ENCODE measurements at places on chromosomes 1 and 21.
A peak's percentile ranks its signal among the peaks of the same experiment; 100 is the strongest.

GRCh38 chr1:2624735-2625300 lies 8.0 kb downstream of the MMEL1 start:
- no peak for DNase-seq

DNA sequence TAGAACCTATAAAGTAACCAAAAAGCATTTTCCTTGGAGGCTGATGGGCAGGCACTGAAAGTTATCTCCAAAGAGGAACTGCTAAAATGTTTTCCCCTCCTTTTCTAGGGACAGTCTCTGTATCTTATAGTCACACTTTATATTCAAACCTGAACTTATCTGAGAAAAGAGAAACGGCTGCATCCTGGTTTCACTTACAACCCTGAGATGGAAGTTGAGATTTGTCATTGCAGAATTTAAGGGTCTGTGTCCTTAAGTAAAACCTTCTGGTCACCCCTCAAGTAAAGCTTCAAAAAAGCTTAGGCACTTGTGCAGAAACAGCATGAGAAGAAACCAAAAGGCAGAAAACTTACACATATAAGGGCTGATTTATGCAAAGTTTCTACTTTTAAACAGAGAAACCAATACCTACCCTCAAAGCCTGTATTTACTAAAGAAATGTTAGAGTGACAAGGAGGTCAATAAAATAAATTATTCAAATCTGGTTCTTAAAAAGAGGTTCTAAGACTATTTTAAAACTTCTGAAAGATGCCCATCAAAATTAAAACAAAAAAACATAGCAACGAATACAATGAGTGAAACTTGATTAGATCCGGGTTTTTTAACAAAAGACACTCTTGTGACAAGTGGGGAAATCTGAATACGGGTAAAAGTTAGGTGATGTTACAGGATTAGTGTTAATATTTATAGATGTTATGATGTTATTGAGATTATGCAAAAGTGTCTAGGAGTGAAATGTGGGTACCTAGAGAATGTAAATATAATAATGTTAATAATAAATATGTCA lies 9.9 kb downstream of the CD58 start:
- DNase-seq, result no peak

DNA sequence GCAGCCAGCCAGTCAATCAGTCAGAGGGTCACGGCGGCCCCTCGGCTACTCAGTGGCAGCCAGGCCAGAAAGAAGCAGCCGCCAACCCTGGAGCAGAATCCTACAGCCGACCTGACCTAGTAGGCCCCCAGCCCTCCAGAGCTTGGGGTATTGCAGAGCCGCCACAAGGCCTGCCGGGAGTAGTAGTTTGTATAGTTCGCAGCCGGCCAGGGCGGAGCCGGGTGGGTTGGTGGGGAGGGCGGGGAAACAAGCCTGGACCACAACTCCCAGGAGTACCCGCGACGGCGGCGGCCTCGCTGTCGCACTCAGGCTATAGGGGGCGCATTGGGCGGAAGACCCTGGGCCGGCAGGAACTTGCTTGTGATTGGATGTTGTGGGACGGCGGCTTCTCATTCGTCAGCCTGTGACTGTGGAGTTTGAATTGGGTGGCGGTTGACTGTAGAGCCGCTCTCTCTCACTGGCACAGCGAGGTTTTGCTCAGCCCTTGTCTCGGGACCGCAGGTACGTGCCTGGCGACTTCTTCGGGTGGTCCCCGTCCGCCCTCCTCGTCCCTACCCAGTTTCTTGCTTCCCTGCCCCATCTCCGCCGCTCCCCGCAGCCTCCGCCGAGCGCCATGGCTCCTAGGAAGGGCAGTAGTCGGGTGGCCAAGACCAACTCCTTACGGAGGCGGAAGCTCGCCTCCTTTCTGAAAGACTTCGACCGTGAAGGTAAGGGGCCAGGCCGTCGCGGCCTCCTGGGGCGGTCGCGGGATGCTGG lies at the start of gene CDCA8:
Gene CDCA8, plus strand, starts transcription at position 439 of the 756 bp plus-strand sequence. Its CDS starts 175 bp downstream, at position 614.
- peak; percentile 99 for DNase-seq

DNA sequence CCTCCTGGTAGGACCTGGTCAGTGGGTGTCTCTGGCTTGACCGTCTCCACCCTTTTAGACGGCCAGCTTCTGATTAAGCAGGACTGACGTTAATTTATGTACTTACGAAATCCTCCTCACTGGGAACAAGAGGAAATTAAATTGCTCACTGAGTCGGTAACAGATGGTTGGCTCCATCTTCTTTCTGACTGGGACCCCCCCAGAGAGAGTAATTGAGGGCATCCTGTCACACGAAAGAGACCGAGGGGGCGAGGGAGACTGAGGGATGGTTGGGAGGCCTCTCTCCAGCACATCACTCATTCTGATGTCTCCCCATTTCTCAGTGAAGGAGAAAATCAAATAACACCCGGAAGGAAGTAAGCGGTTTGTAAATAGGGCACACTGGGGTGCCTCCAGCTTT lies 104.8 kb downstream of the OMA1 start:
- peak; percentile 53 for DNase-seq

- DNase-seq, result no peak
Observed at GRCh38 chr1:72283022-72283306, 625 bp upstream of the NEGR1 start.

DNA sequence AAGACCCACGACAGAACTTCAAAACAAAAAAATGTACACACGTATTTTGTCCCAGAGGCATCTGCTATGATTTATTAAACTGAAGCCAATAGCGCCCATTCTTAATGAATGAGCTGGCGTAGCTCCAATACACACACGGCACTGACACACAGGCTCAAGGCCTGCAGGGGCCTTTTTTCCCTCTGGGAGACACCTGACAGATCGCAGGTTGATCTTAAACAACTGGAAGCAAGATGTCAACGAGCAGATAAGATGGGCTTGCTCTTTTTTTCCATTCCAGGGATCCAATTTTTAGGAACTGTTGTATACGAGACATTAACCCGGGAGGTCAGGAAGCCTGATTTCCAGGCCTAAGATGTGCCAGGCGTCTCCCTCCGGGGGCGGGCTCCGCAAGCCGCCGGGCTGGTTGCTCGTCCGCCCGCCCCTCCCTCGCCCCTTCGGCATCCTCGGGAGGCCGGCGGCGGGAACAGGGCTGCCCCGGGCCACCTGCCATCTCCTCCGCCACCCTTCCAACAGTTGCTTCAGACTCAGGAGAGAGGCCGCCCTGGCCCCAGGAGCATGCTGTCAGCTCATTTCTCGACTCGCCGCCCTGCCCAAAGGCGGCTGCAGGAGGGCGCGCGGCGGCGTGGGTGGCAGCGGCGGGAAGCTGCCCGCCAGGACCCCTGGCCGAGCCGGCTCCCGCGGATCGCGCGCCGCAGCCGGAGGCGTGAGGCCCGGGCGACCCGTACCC lies 735 bp downstream of the TTC13 start:
- DNase-seq, result peak; percentile 62

GRCh38 chr1:115317101-115318012 lies 20.7 kb downstream of the NGF start:
- DNase-seq, result no peak

DNA sequence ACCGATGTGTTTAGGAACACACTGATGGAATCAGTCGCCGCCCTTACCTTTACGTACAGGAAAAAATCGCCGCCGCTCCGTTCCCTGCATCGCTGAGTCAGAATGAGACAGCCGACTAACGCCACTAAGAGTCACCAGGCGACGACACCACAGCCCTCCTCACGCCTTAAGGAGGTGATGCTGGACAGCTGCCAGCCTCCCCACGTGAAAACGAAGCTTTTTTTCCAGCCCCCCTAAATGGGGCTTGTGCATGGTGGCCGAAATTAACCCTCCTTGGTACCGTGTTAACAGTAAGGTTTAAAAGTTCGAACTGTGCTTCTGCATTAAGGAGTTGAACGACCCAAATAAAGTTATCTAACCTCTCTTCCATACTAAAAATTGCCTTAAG lies 511 bp downstream of the DNTTIP2 start:
- DNase-seq, result peak; percentile 19
